Stimulated activated CD4-positive, alpha-beta T cell treated with anti-CD3 and anti-CD28 coated beads, Interleukin-1b, Interleukin-23, amount 100 ng/mL, for 1 hour (primary cell): ENCODE measurements at places on chromosomes 7 and 10.
A peak's percentile ranks its signal among the peaks of the same experiment; 100 is the strongest.

GRCh38 chr10:124646483-124647352 is 97.5 kb downstream of the FAM53B start:
- no peak for DNase-seq

GRCh38 chr7:117582219-117582704 is 102.4 kb downstream of the CFTR start:
- DNase-seq, result no peak

DNA sequence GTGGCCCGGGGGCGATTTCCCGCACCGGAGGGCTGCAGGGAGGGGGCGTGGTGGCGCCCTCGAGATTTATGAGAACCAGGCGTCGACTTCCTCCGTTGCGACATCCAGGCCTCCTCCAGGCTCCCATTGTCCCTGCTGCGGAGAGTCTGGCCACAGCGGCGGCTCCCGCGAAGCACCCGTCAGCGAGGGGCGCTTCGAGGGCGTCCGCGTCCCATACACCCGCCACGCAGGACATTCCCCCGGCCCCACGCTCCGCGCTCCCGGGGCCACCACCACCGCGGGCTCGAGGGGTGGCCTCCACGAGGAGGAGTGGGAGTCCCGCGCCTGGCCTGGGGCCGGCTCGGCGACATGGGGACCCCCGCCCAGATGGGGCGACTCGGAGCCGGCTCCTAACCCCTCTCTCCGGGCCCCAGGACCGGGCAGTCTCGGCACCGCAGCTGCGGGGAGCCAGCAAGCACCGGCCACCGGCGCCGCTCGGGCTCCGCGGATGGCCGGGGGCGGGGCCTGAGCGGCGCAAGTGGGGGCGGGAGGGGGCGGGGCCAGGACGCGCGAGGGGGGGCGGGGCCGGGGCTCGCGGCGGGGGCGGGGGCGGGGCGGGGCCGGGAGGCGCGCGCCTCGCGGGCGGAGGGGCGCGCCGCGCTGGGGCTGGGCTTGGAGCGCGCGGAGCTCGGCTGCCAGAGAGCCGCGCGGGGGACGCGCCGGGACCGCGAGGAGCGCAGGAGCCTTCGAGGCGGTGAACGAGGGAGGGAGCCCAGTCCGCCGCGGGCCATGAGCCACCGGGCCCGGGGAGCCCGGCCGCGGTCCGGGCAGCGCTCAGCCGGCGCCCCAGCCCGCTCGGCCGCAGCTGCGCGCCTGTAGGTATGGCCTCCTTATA is at the start of gene SH2B2:
Gene SH2B2, plus strand, starts transcription at position 632 of the 874 bp plus-strand sequence. CDS start 13,683 bp downstream, outside the sequence.
- DNase-seq, result no peak

DNA sequence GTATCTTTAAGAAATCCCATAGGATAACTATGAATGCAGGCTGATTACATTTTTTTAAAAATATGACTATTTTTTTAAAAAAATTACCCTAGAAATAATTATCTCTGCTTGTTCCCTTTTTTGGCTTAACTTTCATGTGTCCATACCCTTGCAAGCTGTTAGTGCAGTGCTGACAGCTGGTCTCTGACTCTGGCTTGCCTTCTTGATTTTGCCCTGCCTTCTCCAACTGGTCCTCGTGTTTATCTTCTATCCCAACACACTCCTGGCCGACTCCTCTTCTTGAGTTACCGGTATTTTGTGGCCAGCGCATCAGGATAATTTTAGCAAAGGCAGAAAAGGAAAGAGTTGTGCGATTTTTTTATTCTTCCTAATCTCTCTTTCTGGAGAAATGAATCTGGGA is 111.7 kb upstream of the STARD3NL start:
- no peak for DNase-seq

DNA sequence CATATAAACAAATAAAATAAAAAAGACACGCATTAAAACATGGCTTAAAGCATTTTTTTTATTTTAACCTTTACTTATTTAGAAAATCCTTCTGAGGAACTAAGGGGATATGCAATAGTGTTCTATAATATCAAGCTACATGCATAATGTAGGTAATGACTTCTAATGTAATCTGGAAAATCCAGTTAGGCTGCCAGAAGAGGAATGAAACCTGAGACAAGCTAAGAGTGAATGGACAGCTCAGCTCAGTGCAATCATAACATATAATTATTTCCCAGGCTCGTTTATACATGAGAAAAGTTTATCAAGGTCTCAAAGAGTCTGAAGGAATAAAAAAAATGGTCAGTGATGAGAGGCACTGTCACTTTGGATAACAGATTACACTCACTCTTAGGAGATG is 649.0 kb upstream of the PCDH15 start:
- no peak for DNase-seq

GRCh38 chr7:45525057-45525456 is 49.1 kb upstream of the ADCY1 start:
- no peak for DNase-seq

DNA sequence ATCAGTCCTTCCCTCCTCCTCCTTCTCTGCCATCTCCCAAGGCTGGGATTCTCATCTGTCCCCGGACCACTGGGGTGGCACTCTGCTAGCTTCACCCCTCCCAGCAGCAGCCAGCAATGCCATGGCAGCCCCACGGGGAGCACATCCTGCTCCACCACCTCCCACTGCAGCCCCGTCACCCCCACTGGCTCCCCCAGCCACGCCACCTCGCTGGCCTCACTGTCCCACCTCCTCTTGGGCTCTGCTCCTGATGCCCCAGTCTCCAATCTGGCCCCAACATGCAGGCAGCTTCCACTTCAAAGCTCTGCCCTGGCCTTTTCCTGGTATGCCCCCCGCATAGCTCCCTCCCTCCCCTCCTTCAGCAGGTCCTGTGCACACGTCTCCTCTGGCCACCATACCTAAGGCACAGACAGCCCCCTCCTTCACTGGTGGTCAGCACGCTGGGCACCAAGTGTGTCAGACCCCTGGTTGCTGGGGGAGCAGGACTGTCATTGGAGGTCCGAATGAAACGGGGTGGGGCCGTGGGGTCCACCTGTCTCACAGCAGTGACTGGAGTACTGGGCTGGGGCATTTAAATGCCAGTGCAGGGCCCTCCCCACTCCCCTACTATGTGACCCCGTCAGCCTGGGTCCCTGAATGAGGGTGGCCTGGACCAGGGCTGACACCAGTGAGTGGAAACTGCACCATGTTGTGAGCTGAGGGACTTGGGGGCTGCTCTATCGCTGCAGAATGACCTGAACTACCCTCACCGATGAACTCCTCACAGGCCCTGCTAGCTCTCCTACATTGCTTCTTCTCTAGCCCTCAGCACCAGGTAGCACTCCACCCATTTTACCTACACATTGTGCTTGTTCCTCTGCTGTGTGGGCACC is 38.7 kb downstream of the RASGEF1A start:
- DNase-seq, result no peak

DNA sequence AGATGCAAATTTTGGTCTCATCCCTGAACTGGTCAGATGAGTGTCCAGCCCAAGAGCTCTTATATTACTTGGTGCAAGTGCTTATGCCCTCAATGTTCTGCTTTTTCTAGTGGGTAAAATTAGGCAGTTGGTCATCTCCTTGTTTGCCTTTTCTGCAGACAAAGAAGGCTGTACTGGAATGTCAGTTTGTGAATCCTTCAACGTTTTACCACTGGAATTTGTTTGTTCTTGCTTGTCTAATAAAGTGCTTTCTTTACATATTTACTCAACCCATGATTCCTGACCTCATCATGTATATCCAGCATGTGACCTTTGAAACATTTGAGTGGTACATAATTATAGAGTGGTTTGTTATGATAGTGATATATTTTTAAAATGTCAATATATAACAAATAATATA is 232.2 kb upstream of the TEX47 start:
- no peak for DNase-seq

DNA sequence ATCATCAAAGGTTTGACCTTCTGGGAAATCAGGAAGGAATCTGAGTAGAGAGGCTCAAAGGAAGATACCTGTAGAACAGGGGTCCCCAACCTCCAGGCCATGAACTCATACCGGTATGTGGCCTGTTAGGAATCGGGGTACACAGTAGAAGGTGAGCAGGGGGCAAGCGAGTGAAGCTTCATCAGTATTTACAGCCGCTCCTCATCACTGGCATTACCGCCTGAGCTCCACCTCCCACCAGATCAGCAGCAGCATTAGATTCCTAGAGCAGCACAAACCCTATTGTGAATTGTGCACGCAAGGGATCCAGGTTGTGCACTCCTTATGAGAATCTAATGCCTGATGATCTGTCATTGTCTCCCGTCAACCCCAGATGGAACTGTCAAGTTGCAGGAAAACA is 158.5 kb upstream of the CACNA2D1 start:
- no peak for DNase-seq

GRCh38 chr7:139426258-139427028 is 57.0 kb downstream of the KLRG2 start:
- DNase-seq, result no peak

DNA sequence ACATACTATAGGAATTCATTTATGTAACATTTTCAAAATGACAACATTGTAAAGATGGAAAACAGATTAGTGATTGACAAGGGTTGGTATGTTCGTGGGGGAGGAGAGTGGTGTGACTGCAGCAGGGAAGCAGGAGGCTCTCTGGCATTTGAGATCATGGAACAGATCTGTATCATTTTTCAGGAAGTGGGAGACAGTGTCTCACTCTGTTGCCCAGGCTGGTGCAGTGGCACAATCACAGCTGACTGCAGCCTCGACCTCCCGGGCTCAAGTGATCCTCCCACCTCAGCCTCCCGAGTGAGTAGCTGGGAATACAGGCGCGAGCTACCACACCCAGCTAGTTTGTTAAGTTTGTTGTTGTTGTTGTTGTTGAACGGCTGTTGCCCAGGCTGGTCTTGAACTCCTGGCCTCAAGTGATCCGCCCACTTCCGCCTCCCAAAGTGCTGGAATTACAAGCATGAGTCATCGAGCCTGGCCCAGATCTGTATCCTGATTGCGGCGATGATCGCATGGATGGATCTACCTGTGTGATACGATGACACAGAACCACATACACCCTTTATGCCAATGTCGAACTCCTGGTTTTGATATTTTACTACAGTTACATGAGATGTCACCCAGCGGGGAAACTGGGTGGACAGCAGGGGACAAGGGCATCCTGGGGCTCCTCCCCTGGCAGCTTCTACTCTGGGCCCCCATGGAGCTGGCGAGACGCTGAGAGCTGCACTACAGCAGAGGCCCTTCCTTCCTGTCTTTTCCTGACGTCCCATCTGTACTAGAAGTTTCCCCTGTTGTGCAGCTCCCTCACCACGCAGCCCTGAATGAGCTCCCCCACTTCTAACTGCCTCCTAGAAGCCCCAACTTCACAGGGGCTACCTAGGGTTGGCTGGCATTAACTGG is 12.3 kb upstream of the CYTH3 start:
- no peak for DNase-seq

- no peak for DNase-seq
Observed at GRCh38 chr7:44318332-44318731, 7.1 kb downstream of the CAMK2B start.

- DNase-seq, result no peak
Observed at GRCh38 chr7:103541026-103541425, 95.0 kb upstream of the SLC26A5 start.

DNA sequence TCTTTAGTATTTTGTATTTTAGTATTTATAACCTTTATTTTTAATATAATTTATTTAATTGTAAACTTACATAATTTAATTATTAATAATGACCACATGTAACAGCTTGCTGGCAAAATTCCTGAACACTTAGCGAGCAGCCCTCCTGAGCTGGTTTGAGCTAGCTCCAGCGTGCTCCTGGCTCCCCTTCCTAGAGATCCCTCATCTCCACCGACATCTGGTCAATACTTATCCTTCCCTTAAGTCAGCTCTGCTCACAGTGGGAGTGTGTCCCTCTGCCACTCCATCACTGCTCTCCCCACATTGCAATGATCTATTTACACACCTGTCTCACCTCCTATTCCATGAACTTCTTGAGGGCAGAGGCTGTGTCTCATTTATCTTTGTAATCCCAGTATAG is 20.6 kb upstream of the TBXAS1 start:
- no peak for DNase-seq

DNA sequence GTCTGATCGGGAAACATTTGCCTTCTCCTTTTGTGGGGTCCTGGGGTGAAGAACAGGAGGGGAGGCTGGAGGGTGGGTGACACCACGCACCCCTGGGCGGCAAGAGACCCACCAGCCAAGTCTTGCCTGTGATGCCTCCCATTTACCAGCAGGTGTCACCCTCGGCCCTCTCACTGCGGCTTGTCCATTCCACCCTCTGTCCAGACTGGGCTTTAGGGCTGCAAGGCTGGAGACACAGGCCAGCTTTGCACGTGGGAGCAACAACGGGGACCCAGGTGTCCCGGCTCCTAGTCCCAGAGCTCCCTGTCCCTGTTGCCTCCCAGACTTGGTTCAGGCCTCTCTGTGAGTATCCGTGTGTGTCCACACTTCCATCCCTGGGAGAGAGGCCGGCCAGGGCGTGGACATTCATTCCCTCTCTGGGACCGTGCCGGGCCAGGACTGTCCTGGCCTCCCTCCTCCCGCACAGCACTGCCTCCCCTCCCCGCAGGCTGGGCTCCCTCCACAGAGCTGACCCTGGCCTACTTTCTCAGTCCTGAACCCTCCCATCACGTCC is 36.2 kb upstream of the GTF2IRD1 start:
- peak; percentile 15 for DNase-seq

GRCh38 chr7:138630059-138630610 is 71.0 kb downstream of the SVOPL start:
- no peak for DNase-seq

GRCh38 chr7:55075464-55076021 is 56.7 kb downstream of the EGFR start:
- DNase-seq, result no peak

DNA sequence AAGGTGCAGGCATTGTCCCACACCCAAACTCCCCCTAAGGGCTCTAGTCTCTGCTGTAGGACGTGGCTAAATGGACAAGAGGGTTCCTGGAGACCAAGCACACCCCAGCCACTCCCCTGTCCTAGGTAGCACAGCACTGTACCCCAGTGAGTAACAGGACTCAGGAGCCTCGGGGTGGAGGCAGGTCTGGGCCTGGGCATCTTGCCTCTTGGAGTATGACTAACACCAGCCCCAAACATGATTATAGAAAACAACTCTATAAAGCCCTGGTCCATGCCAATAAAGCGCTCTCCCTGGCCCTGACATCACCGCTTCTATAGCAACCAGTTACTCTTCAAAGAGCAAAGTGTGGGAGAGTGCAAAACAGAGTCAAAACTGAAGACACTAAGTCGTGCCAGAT is 195.0 kb downstream of the CALN1 start:
- no peak for DNase-seq

DNA sequence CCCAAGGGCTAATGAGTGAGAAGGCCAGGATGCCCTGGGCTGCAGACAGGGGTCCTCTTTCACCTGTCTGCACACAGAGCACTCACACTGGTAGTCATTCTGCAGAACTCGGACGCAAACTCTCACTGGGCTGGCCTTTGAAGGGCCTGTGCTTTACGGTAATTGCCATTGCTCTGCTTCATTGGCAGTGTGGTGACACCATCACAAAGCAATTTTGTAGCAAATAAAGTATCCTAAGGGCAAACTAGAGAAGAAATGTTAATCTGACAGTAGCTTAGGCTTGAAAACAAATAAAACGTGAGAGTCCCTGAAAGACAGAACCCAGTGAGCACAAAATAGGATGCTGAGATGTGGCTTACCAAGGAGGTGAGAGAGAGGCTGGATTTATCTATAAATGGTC is 30.6 kb upstream of the FIGNL1 start:
- no peak for DNase-seq

GRCh38 chr10:97537186-97537869 is 35.3 kb upstream of the ANKRD2 start:
- DNase-seq, result no peak
